Left forelimb (tissue), 1 donor: ENCODE measurements at places on chromosomes 2 and 18.
A peak's percentile ranks its signal among the peaks of the same experiment; 100 is the strongest.

DNA sequence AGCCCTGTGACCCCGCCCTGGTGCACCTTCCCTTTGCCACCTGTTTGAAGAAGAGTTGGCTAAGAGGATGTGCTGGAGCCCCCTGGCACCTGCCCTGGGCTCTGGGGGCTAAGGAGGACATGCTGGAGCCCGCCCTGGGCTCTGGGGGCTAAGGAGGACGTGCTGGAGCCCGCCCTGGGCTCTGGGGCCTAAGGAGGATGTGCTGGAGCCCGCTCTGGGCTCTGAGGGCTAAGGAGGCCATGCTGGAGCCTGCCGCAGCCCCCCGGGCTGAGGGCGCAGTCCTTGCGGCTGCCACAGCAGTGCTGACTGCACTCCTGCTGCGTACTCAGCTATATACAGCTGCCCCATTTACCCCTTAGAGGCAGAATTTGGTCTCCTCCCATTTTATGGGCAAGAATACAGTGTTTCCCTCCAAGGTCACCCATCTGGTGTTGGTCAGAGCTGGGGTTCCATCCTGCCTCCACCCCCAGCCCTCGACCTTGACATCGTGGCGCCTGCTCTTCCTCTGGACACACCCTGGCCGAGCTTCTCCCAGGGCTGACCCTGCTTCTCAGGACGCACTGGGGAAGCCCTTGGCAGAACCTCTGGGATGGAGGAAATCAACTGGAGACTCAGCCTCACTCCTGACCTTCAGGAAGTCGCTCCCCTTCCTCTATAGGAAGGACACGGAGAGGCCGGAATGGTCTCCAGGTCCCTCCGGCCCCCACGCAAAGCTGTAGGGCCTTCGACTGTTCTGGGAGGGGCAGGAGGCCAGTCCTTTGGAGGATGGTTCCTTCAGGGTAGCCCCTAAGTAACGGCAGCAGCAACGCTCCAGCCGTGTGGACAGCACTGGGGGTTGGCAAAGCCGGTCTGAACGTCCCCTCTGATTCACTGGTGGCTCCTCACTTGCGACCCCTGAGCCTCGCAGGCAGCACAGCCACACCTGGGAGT lies 65.0 kb upstream of the HPCAL1 start:
- no peak for DNase-seq

GRCh38 chr2:51410331-51410730 lies 378.4 kb upstream of the NRXN1 start:
- DNase-seq: no peak

DNA sequence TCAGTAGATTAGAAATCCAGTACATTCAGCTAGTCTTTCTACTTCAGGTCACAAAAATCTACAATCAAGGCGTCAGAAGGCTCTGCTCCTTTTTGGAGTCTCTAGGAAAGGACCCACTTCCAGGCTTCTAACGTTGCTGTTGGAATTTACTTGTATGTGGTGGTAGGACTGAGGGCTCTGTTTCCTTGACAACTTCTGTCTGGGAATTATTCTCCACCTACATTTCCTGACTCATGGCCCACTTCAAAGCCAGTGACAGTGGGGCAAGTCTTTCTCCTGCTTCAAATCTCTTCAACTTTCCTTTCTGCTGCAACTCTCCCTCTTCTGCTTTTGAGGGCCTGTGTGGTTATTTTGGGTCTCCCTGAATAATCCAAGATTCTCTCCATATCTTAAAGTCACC lies 10.4 kb upstream of the TMX3 start:
- DNase-seq: no peak

GRCh38 chr2:196482119-196483065 lies 157.1 kb upstream of the CCDC150 start:
- no peak for DNase-seq

DNA sequence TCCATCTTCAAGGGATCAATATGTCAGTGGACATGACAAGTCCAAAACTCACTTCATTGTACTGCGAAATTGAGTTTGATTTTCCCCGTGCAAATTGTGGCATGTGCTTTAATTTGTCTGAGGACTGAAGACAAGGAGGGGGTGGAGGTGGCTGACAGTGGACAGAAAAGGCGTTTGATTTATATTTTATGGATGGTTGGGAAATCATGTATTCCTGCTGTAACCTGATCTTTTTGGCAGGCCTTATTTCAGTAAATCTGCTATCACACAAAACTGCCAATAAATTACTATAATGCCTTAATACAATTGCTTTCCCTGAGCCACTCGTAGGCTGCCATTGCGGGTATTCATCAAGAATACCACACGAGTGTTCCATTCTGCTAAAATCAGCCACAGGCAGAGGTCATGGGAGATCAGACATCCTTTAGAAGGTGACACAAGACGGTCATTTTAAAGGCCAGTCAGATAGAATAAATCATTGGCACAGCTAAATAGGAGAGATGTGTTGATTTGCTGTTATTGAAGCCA lies 720.5 kb downstream of the MBD2 start:
- no peak for DNase-seq

GRCh38 chr2:224659714-224660113 lies 56.5 kb downstream of the CCDC195 start:
- DNase-seq: no peak

GRCh38 chr18:57273194-57273593 lies 79.2 kb upstream of the ST8SIA3 start:
- no peak for DNase-seq

GRCh38 chr2:56130463-56131070 lies 53.2 kb upstream of the CCDC85A start:
- no peak for DNase-seq

DNA sequence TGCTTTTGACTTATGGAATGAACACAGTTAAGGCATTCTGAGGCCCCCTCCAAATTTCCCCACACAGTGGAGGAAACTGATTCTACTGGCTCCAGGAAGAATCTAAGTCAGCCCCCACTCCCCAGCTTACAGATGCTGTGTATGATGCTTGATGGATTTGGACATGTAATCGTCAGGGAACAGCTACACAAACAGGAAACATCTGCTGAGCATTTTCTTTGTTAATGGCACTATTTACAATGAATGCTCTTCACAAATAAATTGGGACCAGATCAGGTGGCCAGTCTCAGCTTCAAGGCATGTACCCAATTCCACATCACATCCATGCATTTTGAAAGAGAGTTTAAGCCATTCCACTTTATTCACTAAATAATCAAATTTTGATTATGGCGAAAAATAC lies 562.3 kb downstream of the SOX11 start:
- DNase-seq: no peak

GRCh38 chr2:240169486-240170353 lies 29.3 kb upstream of the OTOS start:
- DNase-seq: no peak

- no peak for DNase-seq
Observed at GRCh38 chr18:45525301-45525700, 90.0 kb upstream of the SLC14A2 start.

- DNase-seq: no peak
Observed at GRCh38 chr2:88738271-88738670, 46.8 kb downstream of the RPIA start.

DNA sequence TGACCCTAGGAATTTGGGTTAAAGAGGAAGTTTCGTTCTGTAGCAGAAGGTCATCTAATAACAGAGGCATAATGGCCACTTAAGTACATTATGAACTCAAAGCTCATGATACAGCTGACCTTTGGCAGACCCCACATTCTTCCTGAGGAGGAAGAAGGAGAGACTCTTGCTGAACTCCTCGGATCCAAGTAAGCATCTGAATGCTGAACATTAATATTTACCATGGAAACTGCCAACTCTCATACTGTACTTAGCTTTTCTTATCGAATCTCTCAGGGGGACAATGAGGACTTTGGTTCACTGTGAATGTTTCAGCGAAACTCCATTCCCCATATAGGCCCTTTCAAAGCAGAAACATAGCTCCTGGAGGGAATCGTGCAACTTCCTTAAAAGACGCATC lies 781.4 kb upstream of the GYPC start:
- DNase-seq: no peak

DNA sequence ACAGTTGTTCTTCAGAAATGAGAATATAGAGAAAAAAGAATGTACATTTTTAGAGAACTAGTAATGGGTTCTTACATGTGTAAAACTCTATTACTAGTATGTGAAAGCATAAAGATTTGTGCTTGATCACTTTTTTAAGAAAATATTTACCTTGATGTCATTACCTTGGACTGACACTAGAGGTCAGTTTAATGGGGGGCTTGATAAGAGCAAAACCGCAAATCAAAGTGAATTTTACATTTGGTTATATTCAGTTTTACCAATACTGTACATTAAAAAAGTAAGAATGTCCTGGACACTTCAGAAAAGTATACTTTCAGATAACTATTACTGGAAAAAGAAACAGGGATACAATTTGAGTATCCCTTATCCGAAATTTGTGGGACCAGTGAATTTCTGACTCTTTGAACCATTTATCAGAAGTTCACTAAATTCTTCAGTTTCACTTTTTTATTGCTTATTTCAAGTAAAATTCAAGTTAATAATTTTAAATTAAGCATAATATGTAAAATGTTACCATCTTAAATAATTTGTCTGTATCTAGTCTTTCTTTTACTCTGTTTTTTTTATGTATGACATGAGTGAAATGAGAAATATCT lies 1149.5 kb downstream of the DSC3 start:
- no peak for DNase-seq

GRCh38 chr2:24899361-24899910 lies 20.6 kb downstream of the ADCY3 start:
- peak; percentile 47 for DNase-seq

DNA sequence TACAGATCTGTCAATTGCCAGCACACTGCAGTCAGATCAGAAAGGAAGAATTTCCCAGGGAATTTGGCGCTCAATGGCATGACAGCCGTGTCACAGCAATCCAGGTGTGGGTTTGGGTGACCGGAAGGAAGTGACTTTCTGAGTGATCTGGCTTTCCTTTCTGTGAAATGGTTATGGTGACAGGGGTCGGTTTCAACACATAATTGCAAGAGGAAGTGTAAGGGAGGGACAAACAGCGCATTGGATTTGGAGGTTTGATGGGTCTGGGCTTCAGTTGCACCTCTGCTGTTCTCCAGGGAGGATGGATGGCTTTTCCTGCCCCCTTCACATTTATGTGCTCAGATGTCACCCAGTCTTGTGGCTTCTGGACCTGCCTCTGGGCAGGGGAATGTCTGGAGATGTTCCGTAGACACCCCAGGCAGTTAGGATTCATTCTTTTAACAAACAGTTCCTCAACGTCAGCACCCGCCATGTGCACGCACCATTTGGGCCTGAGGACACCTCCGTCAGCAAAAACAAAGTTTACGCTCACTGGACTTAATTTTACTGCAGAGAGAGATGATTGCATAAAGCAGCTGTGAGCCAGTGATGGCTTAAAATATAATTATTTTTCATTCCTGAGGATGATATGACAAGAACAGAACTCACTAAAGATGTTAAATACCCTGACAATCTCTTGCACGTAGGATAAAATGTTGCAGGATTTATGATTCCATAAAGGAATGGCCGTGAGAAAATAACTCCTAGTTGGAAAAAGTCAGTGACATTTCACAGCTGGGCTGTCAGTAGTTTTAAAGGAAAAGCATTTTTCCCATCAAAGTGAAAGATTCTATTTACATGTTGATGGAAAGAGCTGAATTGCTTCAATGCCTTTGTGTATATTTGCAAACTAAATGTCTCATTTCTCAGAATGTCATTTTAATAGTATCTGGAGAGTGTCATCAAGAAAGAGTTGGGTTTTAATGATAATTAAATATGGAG lies 36.9 kb downstream of the MBP start:
- no peak for DNase-seq

GRCh38 chr2:187215532-187216240 lies 232.4 kb downstream of the CALCRL start:
- no peak for DNase-seq

- DNase-seq: no peak
Observed at GRCh38 chr2:169065864-169066517, 3.4 kb upstream of the DHRS9 start.

DNA sequence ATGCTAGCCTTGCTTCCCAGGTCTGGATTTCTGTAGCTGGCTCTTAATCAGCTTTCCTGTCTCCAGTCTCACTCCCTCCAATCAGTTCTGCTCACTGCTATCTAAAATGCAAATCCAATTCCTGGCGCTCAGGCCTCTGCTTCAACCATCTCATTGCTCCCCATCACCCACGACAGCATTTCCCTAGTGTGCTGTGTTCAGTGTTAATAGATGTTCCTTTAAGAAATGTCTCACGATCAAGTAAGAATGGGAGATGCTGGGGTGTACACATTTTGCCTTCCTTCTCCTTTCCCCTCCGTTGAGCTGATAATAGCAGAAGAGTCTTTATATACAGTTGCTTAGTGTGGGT lies 1.6 kb upstream of the PUM2 start:
- DNase-seq: no peak

GRCh38 chr2:162106746-162107145 lies 32.7 kb upstream of the DPP4 start:
- no peak for DNase-seq

DNA sequence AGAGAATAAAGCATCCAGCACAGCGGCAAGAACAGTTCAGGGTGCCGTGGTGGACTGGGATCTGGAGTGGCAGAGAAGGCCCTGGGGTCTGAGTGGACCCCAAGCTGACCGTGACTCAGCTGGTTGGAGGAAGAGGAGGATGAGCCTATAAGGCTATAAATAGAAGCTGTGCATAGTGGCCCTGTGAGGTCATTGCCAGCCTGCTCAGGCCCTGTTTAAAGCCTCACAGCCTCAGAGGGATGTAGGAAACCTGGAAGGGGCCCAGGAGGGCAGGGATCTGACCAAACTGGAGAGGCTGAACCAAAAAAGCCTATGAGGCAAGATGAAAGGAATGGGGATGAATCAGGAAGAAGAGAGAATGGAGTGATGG lies 11.3 kb upstream of the DES start:
- no peak for DNase-seq

GRCh38 chr2:86001326-86001725 lies 104.4 kb downstream of the POLR1A start:
- peak; percentile 23 for DNase-seq

- DNase-seq: no peak
Observed at GRCh38 chr2:217353591-217353990, 493.7 kb upstream of the TNP1 start.

DNA sequence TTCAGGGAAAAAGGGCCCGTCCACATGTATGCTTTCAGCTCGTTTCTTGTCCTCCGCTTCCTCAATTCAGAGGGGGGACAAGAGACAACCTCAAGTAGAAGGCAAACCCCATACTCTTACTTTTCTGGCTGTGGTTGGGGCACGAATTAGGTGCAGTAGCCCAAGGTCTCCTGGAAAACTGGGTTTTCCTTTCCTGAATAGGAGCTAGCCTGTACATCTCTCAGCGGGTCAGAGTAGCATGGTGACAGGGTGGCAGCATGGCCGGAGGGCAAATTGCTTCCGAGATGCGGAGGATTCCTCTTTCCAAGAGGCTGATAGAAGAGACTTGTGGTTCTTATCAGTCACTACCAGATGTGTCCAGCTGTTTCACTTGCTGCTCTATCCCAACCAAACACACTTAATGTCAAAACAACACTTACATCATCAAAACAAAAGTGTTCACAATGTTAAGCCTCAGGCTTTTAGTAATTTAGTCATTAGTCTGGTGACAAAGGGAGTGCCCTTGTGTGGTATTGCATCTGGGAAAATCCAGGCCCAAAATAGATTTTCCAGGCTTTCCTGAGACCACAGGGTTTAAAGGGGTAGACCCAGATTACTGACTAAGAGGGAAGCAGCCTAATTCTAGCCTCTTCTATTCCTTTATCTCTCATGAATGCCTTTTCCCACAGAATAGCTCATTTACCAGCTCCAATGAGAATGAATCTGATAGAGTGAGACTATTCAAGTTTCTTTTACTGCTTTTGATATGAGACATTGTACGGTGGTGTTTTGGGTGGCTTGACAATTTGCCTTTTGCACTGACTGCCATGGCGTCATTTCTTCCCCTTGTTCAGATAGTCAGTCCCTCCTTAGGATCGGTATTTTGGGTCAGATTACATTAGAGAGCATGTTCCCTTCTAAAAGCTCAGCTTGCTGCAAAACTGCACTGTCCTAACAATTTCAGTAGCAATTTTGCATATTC lies 162.0 kb downstream of the LTBP1 start:
- no peak for DNase-seq
